Activated T-helper 1 cell treated with anti-CD3 and anti-CD28 coated beads, Interleukin-12 subunit alpha, Interleukin-12 subunit beta, Interleukin-2, Interleukin-4 antibody, amounts not matched to agents 30 ng/mL and 10 ng/mL and 1 ng/mL, durations not matched to agents 14 hours and 24 hours and 36 hours (primary cell): ENCODE measurements at places on chromosomes 5 and 9. TPM values are rescaled to one million over a fixed set of nuclear protein-coding genes. Genes with fewer than 3 reads are reported as not detected.

DNA sequence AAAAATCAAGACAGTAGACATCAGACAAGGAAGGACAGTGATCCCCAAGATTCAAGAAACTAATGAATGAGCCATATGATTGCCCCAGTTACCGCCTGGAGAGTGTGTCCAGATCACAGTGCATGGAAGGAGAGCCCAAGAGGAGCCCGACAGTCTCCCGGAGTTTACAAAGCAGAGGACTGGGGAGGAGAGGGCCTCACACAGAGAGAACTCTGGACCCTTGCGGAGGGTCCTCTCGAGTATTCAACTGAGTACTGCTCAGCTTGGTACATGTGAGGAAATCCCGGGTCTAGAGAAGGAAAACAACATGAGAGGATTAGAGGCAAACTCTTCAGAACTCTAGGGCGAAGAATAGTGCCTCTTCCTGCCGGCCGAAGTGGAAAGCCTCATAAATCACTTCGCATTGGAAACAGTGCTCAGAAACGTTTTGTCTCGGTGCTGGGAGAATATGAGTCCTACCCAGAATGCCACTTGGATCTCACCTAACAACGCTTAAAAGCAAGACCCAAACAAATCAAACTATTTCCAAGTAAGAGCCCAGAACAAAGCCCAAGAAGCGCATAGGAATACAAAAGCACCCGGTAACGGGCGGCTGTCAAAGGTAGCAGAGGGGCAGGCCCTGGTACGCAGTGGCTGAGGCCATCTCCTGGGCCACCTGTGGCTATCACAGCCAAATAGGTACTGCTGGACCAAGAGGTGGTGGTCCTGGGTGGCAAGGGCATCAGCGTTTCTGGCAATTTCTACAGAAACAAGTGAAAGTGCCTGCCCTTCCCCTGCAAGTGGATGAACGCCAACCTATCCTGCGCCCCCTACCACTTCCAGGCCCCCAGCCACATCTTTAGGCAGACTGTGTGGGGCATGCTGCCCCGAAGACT, 36.0 kb downstream of the FAM78A start:
- no peak overlapping the region for H3K4me3 ChIP-seq
- no peak overlapping the region for H3K27ac ChIP-seq
- peaks cover 11% of the 10 kb centered on the region for H3K36me3 ChIP-seq
- peaks cover 20% of the 10 kb centered on the region for H3K4me1 ChIP-seq
- no peak for DNase-seq
- H3K27me3 ChIP-seq, result no peaks in the 10 kb centered on the region

DNA sequence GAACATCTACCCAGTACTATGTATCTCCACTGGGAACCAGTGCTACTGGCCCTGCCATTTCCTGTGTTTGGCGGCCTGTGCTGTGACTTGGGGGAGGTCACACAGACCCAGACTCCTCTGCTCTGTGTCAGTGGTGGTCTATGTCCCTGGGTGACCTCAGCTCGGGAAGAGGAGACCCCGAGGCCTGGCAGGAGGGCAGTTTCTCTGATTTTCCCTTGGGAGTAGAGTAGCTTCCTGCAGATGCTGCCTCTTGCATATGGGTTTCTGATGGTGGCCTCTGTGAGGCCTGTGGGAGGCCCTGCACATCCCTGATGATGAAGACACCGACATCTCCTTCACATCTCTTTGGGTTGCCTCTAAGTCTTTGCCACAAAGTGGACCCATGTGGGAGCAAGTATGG, 13.0 kb upstream of the SMIM32 start:
- no peak overlapping the region for H3K27ac ChIP-seq
- no peaks in the 10 kb centered on the region for H3K36me3 ChIP-seq
- H3K27me3 ChIP-seq, result peaks cover 16% of the 10 kb centered on the region
- no peak overlapping the region for H3K4me3 ChIP-seq
- DNase-seq, result no peak

GRCh38 chr9:14349146-14349446, 35.2 kb upstream of the NFIB start:
- H3K27ac ChIP-seq, result peak overlapping the region; percentile 34
- H3K36me3 ChIP-seq, result no peaks in the 10 kb centered on the region
- no peak overlapping the region for H3K4me3 ChIP-seq
- no peak for DNase-seq

DNA sequence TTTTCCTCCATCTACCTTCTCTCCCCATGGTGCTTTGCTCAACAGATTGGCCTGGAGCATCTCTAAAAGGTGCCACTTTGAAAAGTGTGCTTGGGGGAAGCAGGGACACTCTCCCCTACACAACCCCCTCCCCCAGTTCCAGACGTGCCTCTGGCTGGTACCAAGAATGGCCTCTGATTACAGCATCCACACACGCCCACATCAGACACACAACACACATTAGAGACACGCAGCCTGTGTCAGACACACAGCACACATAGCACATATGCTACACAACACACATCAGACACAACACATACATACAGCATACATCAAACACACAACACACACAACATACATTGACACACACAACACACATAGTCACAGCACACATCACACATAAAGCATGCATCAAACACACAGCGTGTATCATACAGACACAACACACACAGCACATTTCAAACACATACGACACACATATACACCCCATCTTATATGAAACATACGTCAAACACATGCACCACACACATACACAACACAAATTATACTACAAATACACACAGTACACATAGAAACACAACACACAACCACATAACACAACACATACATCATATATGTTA, 150.4 kb downstream of the RGS3 start:
- H3K36me3 ChIP-seq, result no peaks in the 10 kb centered on the region
- no peak overlapping the region for H3K27ac ChIP-seq
- H3K4me1 ChIP-seq, result peaks cover 31% of the 10 kb centered on the region
- peaks cover 3% of the 10 kb centered on the region for H3K27me3 ChIP-seq
- no peak for DNase-seq
- H3K4me3 ChIP-seq, result no peak overlapping the region

DNA sequence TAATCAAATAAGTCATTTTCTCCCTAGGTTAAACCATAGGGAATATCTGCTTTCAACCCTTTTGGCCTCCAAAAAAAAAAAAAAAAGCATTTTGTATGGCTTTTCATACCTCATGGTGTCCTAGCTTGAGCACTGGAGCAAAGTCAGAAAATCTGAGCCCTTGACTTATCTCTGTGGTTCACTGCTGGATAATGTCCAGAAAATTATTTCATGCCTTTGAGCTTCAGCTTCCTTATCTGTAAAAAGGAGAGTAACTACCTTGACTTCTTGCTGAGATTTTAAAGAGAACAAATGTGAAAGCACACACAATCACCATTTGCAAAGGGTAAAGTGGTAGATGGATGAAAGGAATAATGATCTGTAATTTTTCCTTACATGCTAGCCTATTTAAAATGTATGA, 165.9 kb downstream of the ALDH1A1 start:
- no peaks in the 10 kb centered on the region for H3K27me3 ChIP-seq
- no peaks in the 10 kb centered on the region for H3K4me1 ChIP-seq
- no peaks in the 10 kb centered on the region for H3K36me3 ChIP-seq
- H3K27ac ChIP-seq, result no peak overlapping the region
- no peak overlapping the region for H3K4me3 ChIP-seq

DNA sequence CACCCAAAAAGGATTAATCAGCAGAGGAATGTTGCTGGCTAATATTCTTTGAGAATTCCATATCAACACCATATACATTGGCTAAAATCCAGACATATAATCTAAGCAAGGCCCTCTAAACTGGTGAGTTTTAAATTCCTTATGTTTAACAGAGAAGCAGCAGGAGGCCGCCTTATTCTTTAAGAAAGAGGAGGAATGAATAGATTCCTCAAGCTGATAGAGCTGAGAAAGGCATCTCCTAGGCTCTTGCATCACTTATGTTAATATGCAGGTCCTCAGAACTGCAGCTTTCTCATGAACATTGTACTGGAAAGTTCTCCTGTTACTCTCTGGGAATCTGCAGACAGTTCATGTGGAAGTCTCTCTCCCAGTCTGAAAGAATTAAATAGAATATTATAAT, 20.1 kb upstream of the SMARCA2 start:
- no peaks in the 10 kb centered on the region for H3K4me1 ChIP-seq
- no peak overlapping the region for H3K4me3 ChIP-seq
- no peak overlapping the region for H3K27ac ChIP-seq
- H3K27me3 ChIP-seq, result peaks cover 19% of the 10 kb centered on the region
- no peak for DNase-seq

ANKRD31 gene
- total RNA-seq, result 0.36 and 0.37 TPM in 2 replicates

TCF7 gene
- 76.3 and 77.2 TPM in 2 replicates for total RNA-seq

BTNL3 gene
- not detected in 2 replicates for total RNA-seq

DNA sequence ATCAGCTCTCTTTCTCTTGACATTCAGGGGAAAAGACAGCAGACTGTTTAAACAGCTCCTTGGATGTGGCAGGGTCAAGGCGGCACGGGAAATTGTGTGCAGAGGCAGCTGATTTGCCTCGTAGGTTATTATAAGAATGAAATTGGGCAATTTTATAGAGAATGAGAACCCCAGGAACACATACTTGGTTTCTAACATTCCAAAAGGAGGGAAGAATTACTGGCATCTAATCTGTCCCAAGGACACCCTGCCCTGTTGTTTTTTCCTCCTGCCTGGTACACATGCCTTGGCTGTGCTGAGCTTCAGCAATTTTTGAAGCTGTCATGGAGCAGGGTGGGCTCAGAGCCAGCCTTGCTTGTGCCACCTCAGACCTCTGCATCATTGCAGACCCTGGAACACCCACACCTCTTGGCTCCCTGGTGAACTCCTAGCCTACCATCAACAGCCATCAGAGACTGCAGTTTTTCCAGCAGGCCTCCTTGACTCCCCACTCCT, 143.6 kb downstream of the BOD1 start:
- no peaks in the 10 kb centered on the region for H3K27me3 ChIP-seq
- no peak overlapping the region for H3K27ac ChIP-seq
- H3K4me1 ChIP-seq, result no peaks in the 10 kb centered on the region
- H3K4me3 ChIP-seq, result no peak overlapping the region
- DNase-seq, result no peak

DNA sequence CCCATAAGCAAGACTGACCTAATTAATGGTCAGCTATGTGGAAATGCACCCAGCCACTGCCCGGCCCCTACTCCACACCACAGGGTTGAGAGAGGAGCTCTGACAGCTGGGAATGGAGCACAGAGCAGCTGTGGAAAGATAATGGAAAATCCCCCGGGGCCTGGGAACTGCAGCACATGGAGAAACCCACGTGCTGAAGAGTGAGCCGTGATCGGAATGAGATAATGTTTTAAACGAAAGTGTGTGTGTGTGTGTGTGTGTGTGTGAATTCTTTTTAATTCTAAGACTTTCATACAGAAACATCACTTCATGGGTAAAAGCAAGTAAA, 13.1 kb upstream of the SLC12A7 start:
- no peak for DNase-seq
- H3K27me3 ChIP-seq, result peaks cover 5% of the 10 kb centered on the region
- no peak overlapping the region for H3K27ac ChIP-seq
- no peak overlapping the region for H3K4me3 ChIP-seq
- H3K36me3 ChIP-seq, result no peaks in the 10 kb centered on the region

SLC6A3 gene
- total RNA-seq, result not detected in 2 replicates

- no peak for DNase-seq
- peaks cover 38% of the 10 kb centered on the region for H3K27me3 ChIP-seq
- peak overlapping the region; percentile 88 for H3K4me3 ChIP-seq
- H3K4me1 ChIP-seq, result peaks cover 31% of the 10 kb centered on the region
- peak overlapping the region; percentile 61 for H3K27ac ChIP-seq
- peaks cover 17% of the 10 kb centered on the region for H3K36me3 ChIP-seq
These were observed 2.2 kb downstream of the ZSWIM6 start for GRCh38 chr5:61333954-61334867.

DNA sequence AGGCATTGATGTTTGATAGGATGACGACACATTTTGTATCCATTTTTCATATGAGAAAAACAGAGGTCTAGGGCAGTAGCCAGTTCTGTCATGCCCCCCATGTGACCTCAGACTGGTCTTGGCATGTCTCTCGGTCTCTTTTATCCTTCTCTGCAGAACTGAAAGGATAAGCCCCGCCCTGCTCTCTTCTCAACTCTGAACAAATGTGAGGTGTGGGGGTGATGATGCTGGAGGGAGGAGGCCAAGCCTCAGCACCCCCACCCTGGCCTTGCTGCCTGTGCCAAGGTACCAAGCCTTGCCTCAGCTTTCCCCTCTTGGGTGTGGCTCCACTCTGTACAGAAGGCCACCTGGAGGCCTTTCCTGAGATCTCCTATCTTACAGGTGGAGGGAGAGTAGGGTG, 19.5 kb upstream of the CRB2 start:
- H3K27me3 ChIP-seq, result no peaks in the 10 kb centered on the region
- no peaks in the 10 kb centered on the region for H3K36me3 ChIP-seq
- peaks cover 41% of the 10 kb centered on the region for H3K4me1 ChIP-seq
- no peak for DNase-seq
- H3K27ac ChIP-seq, result no peak overlapping the region
